Eye (tissue), 1 donor: ENCODE measurements at places on chromosomes 3 and 15.

- peak; percentile 72 for DNase-seq
Measured at GRCh38 chr15:66253418-66254088, at the start of gene MEGF11. TSS of gene MEGF11 (minus strand) at chr15:66253750. CDS start at chr15:66128403, 125,347 bp downstream.

DNA sequence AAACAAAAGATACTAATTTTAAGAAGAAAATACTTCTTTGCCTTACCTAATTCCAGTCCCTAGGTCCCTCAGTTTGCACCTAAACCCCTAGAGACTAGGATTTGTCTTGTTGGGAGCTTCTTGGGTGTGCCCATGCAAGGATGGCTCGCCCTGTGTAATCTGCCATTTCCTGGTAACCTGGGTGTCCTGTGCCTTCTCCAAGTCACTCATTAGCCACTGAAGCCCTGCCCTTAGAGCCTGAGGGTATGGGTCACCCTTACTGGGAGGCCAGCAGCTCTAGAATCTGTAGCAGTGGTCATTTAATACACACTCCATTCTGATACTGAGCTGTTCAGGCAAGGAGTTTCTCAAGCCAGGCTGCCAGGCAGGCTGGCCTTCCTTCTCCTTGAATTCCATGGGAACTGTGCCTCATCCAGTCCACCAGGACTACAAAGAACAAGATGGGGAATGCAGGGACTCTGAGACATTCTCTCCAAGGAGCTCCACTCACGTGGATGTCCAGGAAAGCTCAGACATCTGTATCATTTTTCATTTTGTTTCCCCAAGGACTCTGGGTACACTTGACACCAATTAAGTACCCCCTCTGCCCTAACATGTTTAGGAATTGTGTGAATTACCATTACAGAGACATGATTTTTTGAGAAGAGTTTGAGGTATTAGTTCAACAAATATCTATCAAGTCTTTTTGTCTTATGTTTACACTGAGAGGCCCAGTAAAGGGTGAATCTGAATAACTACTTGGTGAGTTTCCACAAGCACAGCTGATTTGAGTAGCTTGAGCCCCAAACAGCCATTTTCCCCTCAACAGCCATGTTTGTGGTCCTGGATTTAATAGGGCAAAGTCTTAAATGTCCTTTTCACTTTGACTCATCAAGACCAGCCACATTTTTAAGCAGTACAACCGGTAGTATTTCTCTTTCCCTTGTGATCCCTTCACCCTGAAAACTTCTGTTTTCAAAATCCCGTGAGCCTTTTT, 52.6 kb downstream of the ARNT2 start:
- no peak for DNase-seq

- DNase-seq, result no peak
Measured at GRCh38 chr3:124246949-124247348, 255.0 kb upstream of the ROPN1 start.

GRCh38 chr3:119702530-119703527, at the start of gene CFAP91:
TSS of gene CFAP91 (plus strand) at chr3:119703022. CDS start at chr3:119703099, 77 bp downstream.
- peak; percentile 97 for DNase-seq

DNA sequence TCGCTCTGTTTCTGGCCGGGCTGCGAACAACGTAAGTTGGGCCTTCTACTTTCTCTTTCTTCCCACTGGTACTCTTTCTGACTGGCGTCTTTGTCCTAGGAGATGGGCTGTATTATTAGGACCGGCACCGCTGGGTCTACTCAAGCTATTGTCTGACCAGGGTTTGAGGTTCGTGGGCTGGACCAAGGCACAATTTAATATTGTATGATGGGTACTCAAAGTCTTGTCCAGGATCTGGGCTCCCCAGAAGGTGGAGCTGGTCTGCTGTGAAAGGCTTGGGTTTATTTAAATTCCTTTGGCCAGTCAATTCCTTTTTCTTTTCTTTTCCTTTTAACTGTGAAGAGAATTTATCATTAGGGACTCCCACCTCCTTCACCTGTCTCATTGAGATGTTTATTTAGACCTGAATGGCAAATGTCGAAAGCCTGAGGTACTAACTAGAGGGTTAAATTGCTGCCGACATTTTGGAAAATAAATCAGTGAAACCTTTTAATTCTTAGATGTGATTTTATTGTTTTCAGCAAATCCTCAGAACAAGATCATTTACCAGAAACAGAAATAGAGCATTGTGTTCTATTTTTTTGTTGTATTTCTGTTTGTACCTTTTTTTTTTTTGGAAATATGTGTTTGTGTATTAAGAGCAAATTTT, 410 bp downstream of the LRRC49 start:
- DNase-seq, result no peak
